Panc1 (cell line): ENCODE measurements at places on chromosomes 7 and 10. TPM values are rescaled to one million over a fixed set of nuclear protein-coding genes. Genes with fewer than 3 reads are reported as not detected.

DNA sequence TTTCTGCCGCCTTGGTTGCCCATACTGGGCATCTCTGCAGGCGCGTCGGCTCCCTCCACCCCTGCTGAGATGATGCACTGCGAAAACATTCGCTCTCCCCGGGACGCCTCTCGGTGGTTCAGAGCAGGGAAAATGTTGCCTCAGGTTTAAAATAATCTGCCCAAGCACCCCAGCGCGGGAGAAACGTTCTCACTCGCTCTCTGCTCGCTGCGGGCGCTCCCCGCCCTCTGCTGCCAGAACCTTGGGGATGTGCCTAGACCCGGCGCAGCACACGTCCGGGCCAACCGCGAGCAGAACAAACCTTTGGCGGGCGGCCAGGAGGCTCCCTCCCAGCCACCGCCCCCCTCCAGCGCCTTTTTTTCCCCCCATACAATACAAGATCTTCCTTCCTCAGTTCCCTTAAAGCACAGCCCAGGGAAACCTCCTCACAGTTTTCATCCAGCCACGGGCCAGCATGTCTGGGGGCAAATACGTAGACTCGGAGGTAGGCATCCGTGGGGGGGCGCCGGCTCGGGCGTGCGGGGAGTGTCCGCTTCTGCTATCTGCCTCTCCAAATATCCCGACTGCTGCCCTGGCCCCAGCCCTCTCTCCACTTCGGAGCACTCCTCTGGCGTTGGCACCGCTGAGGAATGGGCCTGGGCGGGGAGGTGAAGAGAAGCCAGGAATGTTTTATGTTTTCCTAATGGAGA lies at the start of gene CAV1:
TSS of gene CAV1 (plus strand) at position 428 of the 689 bp plus-strand sequence. CDS start at position 455, 27 bp downstream.
- peak within 1 kb of the TSS; percentile 99 for H3K27ac ChIP-seq
- no peaks in the 10 kb centered on the region for H3K27me3 ChIP-seq
- DNase-seq: peak; percentile 95
- peak within 1 kb of the TSS; percentile 78 for H3K4me3 ChIP-seq
- H3K4me1 ChIP-seq: peaks cover 67% of the 10 kb centered on the region

DNA sequence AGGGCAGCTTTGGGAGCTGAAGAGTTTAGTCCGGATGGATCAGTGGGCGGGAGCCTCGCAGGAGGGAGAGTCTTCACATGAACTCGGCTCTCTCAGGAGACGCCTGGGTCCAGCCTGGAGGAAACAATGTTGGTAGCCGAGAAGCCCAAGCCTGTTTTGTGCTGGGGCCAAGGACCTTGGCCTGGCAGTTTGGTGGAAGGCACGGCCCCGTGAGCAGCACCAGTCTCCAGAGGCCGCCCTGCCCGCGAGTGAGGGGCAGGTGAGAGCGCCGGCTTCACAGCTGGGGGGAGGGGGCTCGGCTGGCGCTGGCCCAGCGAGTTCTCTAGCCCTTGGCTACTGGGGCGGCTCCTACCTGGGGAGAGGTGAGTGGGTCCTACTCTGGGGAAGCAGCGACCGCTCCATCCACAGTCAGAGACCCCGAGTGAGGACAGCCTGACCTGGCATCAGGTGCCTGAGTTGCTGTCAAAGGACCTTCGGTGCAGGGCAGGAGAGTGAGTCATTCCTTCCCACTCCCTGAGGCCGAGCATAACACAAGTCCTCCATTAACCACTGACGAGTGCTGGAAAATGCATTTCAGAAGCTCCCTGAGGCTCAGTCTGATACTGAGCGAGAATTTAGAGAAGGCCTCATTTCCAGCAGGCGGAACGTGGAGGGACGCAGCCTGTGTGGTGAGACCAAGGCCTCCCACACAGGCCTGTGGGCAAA lies 89.3 kb upstream of the DIP2C start:
- no peaks in the 10 kb centered on the region for H3K4me1 ChIP-seq
- no peak for DNase-seq
- no peaks in the 10 kb centered on the region for H3K27me3 ChIP-seq
- no peaks in the 10 kb centered on the region for H3K36me3 ChIP-seq
- H3K4me3 ChIP-seq: no peak overlapping the region

DNA sequence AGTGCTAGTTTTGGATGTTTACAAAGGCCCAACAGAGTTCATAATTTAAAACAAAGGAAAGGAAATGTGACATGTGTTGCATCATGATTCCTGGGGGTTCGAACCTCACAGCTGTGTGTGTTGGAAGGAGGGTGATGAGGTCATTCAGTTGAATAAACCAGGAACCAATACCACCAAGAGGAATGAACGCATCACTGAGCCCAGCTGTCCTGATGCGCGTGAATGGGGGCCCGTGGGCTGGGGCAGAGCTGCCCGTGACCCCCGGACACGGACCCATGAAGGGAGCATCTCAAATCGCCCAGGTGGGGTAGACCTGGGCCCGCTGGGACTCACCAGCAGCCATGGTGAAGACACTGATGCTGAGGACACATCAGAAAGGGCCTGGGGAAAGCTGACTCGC lies 33.0 kb downstream of the BRI3 start:
- no peak for DNase-seq
- no peaks in the 10 kb centered on the region for H3K4me1 ChIP-seq
- no peaks in the 10 kb centered on the region for H3K27me3 ChIP-seq
- H3K27ac ChIP-seq: no peak overlapping the region

DNA sequence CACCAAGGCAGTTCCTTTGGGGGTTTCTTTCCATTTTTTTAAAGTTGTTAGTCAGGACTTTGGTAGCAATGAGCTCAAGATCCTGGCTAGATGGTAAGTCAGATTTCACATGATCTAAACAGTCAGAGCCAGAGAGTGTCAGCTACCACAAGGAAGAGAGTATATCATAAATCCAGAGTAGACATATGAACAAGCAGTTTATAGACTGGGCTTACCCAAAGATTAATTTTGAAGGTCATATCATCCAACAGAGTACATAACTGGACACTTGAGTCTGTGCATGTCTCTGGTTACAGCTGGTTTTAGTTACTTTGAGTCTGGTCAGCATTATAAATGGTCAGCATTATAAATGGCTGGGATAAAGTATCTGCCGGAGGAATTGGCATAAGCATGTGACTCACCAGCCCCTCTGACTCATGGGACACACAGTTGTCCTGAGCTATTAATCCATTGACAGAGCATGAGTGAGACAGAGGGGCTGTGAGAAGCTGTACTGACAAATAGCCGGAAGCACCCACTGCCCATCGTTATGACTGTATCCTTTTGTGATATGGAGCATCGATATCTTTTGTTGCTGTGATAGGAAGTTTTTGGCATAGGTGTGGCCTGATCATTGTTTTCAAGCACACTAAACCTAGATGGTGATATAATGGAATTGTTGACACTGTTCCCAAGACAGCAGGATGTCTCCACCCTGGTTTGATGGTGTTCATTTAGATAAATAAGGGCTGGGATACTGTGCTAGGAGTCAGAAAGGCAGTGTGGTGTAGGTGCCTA lies 19.3 kb downstream of the PPP1R3C start:
- no peak for DNase-seq
- no peaks in the 10 kb centered on the region for H3K36me3 ChIP-seq
- H3K4me3 ChIP-seq: no peak overlapping the region

GRCh38 chr7:69819333-69819705 lies 221.0 kb downstream of the AUTS2 start:
- H3K36me3 ChIP-seq: no peaks in the 10 kb centered on the region
- H3K4me3 ChIP-seq: no peak overlapping the region
- no peak for DNase-seq
- H3K27ac ChIP-seq: no peak overlapping the region
- no peaks in the 10 kb centered on the region for H3K27me3 ChIP-seq

DNA sequence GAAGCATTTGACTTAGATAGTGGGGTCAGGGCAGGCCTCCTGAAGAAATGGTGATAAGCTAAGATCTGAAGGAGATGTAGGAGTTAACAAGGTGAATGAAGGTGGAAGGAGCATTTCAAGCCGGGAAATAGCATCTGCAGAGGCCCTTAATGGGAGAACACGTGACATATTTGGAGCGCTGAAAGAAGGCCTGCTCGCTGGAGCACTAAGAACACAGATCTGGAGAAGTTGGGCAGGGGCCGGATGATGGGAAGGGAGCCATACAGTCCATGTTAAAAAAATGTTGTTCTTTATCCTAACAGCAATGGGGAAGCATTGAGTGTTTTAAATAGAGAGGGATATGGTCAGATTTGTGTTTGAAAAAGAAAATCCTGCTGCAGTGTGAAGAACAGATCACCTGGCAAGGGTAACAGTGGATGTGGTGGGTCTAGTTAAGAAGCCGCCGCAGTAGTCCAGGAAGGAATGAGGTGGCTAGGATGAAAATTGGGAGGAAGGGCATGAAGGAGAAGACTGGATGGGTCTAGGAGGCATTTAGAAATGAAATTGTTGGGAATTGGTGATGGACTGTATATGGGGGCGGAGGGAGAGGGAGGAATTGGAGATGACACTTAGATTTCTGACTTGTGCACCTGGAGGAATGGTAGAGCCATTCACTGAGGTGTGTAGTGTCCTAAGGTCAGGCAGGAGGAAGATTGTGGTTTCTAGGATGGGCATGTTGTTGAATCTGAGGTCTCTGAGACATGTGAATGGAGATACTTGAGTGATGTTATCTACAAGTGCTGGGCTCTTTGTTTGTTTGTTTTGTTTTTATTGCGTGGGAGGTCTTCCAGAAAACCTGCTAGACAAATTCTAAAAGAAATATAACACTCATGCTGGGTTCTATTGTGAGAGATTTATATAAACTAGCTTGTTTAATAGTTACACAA lies 58.4 kb downstream of the MET start:
- DNase-seq: no peak
- no peaks in the 10 kb centered on the region; the same call in none of the 2 replicates for H3K36me3 ChIP-seq
- H3K4me3 ChIP-seq: no peak overlapping the region
- H3K27ac ChIP-seq: no peak overlapping the region

GRCh38 chr7:2530071-2530987 lies 10.8 kb downstream of the LFNG start:
- H3K4me1 ChIP-seq: peaks cover 58% of the 10 kb centered on the region
- H3K36me3 ChIP-seq: no peaks in the 10 kb centered on the region
- no peaks in the 10 kb centered on the region for H3K27me3 ChIP-seq
- peak overlapping the region; percentile 85 for H3K27ac ChIP-seq
- H3K4me3 ChIP-seq: no peak overlapping the region

ACBD7 gene
- 1.8 TPM for total RNA-seq
